ENCODE measurements at places on chromosomes 2 and 18.
A peak's percentile ranks its signal among the peaks of the same experiment; 100 is the strongest.

GRCh38 chr2:2743164-2743571 lies 412.1 kb upstream of the MYT1L start:
- DNase-seq = no peak

- peak; percentile 80 for DNase-seq
These were observed 27.8 kb upstream of the GAREM2 start for GRCh38 chr2:26144953-26145680.

GRCh38 chr2:108458082-108458481 lies 9.1 kb downstream of the GCC2 start:
- DNase-seq = no peak

GRCh38 chr2:140929849-140930248 lies 1201.0 kb downstream of the LRP1B start:
- DNase-seq = no peak

DNA sequence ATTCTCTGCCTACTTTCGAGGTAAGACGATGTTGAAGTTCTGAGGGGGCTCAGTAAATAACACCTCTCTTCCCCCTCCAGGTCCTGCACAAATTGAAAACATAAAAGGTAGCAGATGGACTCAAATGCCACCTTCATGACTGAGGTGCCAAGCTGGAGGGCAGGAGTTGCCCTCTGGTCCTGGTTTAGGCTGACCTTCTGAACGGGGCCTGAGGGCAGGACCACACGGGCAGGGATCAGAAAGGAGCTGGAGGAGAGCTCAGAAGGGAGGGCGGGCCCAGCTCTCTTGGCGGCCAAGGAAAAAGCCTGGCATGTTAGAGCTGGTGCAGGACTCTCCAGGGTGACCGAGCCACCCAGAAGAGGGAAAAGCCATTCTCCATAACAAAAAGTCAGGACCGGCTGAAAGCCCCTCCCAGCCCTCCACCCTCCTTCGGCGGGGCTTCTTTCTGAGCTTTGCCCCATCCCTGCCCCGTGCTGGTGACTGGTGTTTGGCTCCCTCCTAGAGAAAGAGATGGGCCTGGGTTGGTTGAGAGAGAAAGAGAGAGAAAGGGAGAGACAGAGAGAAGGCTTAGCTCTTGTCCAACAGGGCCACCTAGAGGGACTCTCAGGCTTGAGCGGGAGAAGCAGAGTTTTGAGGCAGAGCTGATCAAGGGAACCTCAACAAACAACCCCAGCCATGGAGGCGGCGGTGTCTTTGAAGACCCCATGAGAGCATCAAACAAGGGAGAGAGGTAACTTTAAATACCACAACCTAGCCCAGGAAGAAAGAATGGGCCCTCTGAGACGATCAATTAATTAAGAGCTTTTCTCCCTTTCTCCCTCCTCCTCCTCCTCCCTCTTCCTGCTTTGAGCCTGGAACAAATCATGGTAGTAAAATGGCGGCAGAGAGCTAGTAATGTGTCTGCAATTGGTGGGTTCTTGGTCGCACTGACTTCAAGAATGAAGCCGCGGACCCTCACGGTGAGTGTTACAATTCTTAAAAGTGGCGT lies 50.8 kb downstream of the WIPF1 start:
- DNase-seq = no peak

GRCh38 chr2:21644266-21644665 lies 520.5 kb downstream of the TDRD15 start:
- no peak for DNase-seq

- DNase-seq = no peak
These were observed 470.4 kb upstream of the MYT1L start for GRCh38 chr2:2801458-2801857.

- DNase-seq = no peak
These were observed 357.2 kb upstream of the SALL3 start for GRCh38 chr18:78622251-78622906.

DNA sequence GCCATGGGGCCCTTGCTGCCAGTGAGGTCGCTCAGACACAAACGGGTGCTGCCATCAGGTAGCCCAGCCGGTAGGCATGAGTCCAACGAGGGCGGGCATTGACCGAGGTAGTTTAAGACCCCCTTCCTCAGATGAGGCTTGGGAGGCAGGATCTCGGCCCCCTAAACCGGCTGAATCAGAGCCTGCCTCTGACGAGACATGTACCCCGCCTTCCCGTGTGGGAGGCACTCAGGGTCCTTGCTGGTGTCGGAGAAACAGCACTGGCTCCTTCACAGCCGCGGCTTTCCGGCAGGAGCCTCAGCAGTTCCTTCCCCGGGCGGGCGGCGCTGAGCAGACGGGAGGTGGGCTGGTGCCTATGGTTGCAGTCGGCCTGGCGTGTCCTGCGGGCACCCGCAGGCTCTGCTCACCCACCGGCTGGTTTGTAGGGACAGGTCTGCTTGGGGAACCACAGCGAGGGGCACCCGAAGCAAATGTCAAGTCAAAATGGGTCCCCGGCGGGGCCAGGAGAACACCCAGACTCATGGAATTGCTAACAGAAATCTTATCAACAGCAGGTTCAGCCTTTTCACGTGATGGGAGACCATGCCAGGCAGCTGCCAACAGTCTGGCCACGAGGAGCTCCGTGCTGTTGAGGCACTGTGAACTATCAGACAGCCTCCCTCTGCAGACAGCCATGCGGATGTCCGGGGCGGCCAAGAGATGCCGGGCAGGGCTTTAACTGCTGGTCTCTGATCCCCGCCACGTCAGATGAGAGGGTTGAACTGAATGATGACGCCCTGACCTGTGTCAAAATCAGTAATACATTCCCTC lies 2.8 kb downstream of the KCNG2 start:
- DNase-seq = no peak

DNA sequence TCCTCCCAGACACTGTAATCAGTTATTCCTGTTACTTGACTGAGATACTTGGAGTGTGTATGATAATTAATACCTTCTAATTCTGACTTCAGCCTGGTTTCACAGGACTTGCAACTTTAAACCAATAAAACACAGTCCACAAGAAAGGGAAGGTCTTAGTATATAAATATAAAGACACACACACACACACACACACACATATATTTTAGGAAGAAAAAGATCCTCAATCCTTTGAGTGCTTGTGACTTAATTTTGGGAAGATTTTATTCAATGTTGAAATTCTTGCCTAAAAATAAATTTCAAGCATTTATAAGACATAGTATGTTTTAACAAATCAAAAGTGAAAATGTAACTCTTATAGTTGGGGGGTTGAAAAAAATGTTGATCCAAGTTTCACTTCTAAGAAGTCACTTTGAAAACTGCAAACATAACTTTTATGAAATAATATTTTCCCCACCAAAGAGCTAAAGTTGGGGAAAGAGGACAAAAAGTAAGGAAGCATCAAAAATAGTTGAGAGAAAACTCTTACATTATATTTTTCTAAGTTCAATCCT lies 824 bp upstream of the VPS54 start:
- no peak for DNase-seq

GRCh38 chr2:174038462-174038861 lies 73.3 kb upstream of the SP3 start:
- DNase-seq = no peak
